Stimulated activated naive CD4-positive, alpha-beta T cell (primary cell): ENCODE measurements at places on chromosomes 12 and 14.

DNA sequence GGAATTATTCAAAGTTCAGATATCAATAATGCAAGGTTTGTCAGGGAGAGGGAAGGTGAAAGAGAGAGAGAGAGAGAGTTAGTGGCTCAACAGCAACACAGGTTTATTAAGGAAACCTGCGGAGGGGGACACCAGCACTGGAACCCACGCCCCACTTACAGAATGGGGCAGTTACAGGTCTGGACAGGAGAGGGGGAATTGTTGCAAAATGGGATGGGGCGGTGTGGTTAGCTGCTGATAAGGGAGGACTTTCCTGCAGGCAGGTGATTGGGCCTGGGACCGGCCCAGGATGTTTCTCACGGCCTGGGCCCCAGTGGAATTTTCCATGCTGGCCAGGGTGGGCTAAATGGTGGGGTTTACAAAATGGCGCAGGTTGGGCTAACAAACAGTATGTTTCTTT is 278.2 kb upstream of the SLC16A7 start:
- DNase-seq, result no peak

GRCh38 chr12:95802482-95803270 is 12.1 kb upstream of the NTN4 start:
- DNase-seq, result no peak

DNA sequence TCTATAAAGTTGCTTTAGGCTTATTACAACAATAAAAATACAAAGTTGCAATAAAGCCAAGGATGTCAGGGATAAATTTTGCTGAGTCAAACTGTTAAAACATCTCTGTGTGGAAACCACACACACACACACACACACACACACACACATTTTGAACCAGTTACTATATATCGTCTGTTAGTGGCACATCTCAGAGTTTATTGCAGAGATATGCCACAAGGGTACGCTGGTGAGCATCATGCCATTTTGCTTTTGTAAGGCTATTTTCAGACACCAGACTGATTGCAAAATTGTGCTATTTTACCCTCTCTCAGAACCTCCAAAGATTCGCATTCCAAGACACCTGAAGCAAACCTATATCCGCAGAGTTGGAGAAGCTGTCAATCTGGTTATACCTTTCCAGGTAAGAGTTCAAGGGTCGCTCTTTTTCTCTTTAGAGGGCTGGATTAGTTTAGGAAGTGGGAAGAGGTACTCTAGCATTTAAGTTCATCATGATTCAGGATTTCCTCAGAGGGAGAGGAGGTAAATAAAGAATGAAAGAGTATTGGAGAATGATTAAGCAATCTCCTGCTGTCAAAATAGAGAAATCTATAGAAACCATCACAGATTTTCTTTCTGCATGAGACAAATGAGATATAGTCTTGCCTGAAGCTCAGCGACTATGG is 27.3 kb upstream of the CHPT1 start:
- DNase-seq, result peak; percentile 48

DNA sequence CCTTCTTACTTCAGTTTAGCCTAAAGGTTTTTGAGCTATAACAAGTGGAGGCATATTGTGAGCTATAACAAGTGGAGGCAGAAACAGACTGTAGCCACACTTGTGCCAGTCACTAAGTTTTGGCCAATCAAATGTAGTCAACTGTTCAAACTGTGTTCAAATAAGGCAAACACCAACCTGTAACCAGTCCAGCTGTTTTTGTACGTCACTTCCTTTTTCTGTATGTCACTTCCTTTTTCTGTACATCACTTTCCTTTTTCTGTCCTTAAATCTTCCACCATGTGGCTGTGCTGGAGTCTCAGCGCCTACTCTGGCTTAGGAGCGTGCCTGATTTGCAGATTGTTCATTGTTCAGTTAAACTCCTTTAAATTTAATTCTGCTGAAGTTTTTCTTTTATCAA is 79.7 kb downstream of the FUT8 start:
- no peak for DNase-seq

DNA sequence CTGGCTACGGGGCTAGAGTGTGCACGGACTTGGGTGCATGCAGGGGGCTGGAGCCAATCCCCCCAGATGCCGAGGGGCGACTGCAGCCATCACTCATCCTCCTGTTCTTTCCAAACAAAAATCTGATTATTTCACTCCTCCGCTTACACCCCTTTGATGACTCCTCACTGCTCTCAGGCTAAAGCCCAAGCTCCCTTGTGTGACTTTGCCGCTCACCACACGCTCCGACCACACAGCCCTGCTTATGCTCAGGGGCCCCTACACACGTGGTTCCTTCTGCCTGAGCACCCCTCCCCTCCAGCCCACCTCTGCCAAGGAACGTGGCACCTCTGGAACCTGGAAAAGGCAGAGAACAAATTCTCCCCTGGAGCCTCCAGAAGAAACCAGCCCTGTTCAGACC is 13.7 kb downstream of the CHFR start:
- no peak for DNase-seq
